ENCODE measurements at places on chromosomes 12 and 14.
A peak's percentile ranks its signal among the peaks of the same experiment; 100 is the strongest.

DNA sequence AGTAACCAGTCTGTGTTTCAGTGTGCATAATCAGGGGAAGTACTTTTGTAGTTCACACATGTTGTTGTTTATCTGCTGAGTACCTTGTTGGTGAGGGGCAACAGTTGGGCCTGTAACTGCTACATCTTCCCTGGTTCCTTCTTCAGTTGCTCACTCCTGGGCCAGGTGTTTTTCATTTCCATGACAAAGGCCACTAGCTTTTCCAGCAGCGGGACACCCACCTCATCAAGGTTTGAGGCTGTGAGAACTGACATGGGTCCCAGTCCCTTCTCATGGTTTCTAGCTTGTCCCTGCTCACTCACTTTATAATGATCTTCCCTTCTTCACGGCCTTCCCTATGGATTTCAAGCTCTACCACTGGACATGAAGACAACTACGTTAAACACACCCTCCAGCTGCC lies 1.5 kb upstream of the NOXRED1 start:
- no peak for DNase-seq

DNA sequence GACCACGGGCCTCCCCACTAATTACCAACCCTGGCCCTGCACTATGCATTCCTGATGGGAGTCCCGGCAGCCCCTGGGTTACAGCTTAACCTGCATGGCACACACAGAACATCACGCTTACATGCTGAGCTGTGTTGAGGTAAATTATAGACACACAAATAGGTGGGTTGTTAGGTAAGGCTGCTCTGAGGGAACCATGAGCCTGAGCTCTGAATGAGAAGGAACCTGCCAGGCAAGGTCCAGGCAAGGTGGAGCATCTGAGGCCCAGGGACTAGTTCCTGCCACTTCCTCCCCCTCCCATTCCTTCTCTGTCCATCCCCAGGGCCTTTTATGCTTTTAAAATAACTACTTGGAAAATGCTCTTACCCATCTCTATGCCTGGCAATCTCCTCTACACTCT lies 82.7 kb upstream of the ESRRB start:
- DNase-seq, result no peak

- DNase-seq, result no peak
Measured at GRCh38 chr12:100267603-100268281, 765 bp downstream of the SCYL2 start.

DNA sequence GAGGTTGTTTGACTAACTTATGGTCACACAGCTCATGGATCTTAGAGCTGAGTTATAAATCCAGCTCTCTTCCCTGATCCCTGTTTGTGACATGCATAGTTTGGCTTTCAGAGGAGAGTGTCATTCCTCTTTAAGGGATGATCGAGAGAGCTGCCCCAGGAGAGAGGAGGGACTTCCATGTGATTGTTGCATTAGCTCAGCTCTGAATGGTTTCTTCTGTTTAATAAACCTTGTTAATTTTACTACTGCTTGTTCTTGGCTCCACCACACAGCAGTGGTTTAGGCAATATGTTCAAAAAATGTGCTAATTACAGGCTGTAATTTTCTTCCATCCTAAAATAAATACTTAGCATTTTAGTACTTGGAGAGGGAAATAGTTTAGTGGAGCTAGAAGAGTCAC lies 152.5 kb downstream of the C12orf75 start:
- no peak for DNase-seq

GRCh38 chr12:108905725-108906124 lies 25.8 kb downstream of the DAO start:
- DNase-seq, result no peak

- DNase-seq, result peak; percentile 58
Measured at GRCh38 chr12:90211017-90211416, 502.4 kb upstream of the ATP2B1 start.

DNA sequence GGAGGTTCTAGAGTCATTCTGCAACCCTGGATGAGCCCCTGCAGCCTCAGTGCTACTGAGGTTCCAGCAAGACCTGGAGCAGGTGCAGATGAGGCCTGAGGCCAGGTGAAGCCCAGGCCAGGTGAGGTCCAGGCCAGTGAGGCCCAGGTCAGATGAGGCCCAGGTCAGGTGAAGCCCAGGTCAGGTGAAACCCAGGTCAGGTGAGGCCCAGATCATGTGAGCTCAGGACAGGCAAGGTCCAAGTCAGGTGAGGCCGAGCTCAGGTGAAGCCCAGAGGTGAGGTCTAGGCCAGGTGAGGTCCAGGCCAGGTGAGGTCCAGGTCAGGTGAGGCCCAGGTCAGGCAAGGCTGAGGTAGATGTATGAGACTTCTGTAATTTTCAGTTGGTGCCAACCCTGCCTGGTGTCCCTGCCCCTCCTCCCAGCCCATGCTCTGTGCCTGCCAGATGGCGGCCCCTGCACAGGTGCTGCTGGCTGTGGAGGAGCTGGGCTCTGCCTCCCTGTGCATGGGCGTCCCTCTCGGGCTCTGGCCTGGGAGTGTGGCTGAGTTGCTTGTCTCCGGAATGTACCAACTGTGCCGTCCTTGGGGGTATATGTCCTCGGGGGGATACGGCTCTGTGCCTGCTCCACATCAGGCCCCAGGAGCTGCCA lies 388.5 kb downstream of the TMEM121 start:
- DNase-seq, result no peak

- DNase-seq, result peak; percentile 82
Measured at GRCh38 chr14:68255693-68256178, 436.2 kb downstream of the RAD51B start.

GRCh38 chr12:121611306-121611705 lies 15.0 kb upstream of the ORAI1 start:
- DNase-seq, result no peak

GRCh38 chr12:4308334-4308950 lies 12.6 kb upstream of the TIGAR start:
- DNase-seq, result no peak

GRCh38 chr12:63224396-63224795 lies 73.4 kb upstream of the AVPR1A start:
- no peak for DNase-seq

DNA sequence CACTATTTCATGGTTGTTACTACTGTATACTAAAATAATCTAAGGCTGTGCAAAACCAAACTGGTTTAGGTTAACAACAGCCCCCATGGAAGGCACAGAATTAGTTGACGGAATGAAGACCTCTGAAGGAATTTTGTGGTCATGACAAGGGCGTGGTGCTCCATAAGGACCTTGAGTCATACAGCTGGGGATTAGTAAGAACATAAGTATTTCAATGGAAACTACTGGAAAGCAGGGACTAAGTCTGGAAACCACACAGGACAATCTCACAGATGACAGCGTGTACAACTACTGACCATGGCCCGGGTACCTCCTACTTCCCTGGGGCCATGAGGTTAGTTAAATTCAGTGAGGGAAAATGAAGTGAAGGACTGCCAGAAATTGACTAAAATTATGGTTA lies 98.5 kb upstream of the PLEKHA5 start:
- peak; percentile 93 for DNase-seq

DNA sequence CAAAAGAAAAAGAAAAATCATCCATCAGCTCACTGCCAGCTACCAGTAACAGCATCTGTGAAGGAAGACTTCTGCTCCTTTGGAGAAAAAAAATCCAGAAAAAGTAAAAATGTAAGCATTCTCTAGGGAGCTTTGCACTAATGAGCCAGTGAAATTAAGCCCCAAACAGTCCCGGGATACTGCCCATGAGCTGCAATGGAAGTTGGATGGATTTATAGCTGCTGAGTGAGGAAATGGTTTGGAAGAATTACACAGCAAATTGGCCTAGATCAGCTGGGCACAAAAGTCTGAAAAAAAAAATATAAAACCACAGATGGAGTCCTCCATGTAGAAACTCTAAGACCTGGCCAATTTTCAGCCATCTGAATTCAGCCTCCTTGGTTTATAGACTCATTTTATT lies 462.9 kb upstream of the USP15 start:
- DNase-seq, result no peak

DNA sequence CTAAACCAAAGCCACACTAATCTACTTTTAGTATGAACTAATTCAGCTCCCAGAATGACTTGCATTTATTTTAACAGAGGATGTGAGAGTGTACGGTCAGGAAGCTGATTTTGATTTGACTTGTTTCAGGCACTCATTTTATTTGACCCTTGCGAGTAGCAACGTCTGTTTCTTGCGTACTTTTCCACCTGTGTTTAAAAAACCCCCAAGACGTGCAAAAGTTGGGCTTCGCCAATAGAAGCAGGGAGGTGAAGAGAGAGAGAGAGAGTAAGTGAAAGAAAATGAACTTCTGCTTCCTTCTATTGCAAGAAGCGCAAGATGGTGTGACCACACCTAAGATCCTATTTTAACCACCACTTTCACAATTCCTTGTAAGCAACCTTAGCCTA lies 6.7 kb upstream of the SLC15A4 start:
- DNase-seq, result no peak

- no peak for DNase-seq
Measured at GRCh38 chr12:113783811-113784210, 182.3 kb downstream of the RBM19 start.

GRCh38 chr12:108778053-108778452 lies 46.7 kb upstream of the CORO1C start:
- DNase-seq, result no peak

- DNase-seq, result no peak
Measured at GRCh38 chr14:52429451-52429850, 115.3 kb downstream of the PTGER2 start.

DNA sequence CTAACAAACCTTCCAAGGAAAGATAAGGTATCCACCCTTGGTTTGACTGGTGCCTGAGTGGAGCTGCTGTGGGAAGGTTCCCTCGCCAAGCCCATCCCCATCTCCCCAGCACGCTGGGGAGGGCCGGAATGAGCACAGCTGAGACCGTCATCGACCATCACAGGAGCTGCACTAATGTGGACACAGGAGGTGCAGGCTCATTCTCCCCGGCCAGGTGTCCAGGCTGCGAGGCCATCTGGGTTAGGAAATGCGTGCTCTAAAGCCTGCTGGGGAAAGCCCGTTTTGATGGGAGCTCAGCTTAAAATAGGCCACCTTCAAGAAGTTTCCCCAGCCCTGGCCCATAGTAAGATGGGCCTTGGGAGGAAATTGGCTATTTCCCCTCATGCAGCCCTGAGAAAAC lies 35.2 kb upstream of the FOXN3 start:
- DNase-seq, result no peak

DNA sequence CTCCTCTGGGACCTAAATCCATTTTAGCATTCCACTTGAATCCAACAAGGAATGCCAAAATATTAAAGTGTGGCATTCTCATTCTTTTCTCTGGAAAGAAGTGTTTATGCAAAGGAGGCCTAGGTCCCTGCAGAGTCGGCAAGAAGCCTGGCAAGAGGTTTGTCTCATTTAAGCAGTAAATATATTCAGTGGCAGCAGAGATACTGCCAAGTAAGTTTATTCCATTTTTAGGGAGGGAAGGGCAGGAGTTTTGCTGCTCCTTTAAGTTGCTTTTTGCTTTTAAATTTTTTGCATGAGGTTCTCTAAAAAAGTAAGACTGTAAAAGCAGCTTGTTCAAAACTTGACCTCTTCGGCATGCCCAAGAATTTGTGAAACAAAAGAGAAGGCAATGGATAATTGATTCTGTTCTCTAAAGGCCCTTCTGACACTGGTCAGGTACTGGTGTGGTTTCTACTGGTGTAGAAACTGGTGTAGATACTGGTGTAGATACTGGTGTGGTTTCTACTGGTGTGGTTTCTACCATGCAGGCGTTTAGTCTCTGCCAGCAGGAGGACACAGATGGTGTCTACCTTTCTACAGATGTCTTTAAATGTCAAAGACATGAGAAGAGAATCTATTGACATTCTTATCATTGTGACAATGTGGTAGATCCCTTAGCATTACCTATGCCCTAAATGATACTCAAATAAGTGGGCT lies 107.3 kb downstream of the SAMD4A start:
- no peak for DNase-seq

DNA sequence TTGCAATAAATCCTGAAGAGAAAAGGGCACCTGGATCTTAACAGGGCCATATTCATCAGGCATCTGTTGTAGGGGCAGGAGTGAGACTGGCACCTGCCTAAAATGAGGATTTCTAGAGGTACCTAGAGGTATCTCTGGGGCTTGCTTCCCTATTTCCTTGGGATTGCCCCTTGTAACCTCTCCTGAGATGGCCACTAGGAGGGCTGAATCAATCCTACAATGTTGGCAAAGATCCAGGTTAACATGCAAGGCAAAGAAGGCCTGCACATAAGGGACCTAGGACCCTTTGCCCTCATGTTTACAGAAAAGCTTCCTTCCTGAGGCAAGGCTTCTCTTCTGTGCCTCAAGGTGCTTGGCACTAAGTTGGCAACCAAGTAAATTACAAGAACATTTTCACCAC lies 25.8 kb upstream of the CLEC4E start:
- DNase-seq, result no peak

DNA sequence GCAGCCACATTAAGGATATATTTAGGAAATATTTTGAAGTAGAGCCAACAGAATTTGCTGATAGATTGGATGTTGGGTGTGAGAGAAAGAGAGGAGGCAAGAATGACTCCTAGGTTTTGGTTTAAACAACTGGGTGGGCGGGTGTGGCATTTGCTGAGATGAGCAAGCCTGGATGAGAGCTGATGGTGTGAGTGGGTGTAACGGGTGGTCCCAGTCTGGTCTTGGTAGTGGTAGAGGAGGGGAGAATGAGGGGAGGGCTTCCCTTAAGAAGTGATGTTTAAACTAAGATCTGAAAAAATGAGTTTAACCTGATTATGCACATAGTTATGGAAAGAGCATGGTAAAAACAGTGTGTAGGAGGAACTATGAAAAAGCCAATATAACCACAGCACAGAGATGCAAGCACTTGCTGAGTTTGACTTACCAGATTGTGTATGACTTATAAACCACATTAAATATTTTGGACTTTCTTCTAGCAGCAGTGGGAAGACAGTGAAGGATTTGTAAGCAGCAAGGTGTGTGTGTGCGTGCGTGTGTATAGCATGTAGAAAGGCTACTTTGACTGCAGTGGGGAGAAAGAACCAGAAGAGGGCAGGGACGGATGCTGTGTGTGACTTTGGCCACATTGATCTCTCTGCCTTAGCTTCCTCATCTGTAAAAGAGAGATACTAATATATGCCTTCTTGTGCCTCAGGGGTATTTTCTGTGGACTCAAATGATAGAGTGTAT lies 139.7 kb downstream of the PRIMA1 start:
- no peak for DNase-seq
